ENCODE measurements at places on chromosomes 5 and 9. TPM values are rescaled to one million over a fixed set of nuclear protein-coding genes. Genes with fewer than 3 reads are reported as not detected.

Gene HMGCS1
- 12.8 TPM for total RNA-seq

Gene N4BP3
- not detected for total RNA-seq

Gene CD14
- 1.0 TPM for total RNA-seq

Gene RGS7BP
- not detected for total RNA-seq

DNA sequence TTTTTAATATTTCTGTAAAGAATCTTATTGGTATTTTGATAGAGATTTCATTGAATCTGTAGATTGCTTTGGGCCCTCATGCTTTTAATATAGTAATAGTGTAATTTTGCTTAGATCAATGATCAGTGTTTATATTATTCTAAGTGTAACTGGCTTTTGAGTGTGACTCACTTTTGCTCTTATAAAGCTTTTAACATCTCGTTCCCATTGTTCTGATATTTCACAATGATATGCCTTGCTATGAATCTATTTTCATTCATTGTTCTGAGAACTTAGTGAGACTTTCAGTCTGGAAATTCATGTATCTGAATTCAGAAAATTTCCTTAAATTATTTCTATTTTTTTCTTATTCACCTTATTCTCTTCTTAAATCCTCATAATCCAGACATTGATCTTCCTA, 13.5 kb upstream of the MAMDC2 start:
- no peak for DNase-seq
- H3K4me3 ChIP-seq, result no peak overlapping the region
- no peak overlapping the region for H3K27ac ChIP-seq
- H3K27me3 ChIP-seq, result peaks cover 8% of the 10 kb centered on the region

DNA sequence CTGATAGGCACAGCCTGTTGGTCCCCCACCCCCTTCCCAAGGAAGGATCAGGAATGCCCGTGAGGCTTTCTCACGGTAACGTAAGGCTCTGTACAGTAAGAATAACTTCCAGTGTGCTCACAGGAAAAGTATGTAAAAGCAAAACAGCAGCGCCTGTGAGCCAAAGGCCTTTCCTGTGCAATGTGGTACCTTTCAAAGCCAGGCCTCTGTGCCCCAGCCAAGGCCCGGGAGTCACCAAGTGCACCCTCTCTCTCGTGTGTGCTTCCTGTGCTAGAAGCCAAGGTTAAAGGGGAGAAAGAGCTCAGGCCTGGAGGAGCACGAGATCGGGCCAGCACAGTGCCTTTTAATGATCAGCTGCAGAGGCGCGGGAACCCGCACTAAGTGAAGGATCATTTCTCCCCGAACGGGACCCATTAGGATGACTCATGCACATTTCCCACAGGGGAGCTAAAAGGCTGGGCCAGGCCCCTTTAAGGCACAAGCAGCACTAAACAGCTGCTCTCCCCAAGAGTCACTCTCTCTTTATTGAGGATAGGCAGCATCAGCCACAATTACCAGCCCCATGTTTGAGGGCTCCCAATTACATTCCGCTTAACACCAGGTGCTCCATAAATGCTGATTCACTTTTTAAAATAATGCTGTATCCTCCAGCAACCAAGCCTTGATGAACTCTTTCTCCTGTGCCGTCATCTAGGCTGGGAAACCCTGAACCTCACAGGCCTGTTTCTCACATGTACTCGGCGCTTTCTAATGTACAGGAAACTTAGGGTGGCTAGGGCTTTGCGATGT, 42.8 kb downstream of the SHB start:
- peak overlapping the region; percentile 79 for H3K4me3 ChIP-seq
- H3K4me1 ChIP-seq, result peaks cover 85% of the 10 kb centered on the region
- H3K27ac ChIP-seq, result peak overlapping the region; percentile 99
- H3K36me3 ChIP-seq, result peaks cover 9% of the 10 kb centered on the region
- DNase-seq, result peak; percentile 93
- peaks cover 2% of the 10 kb centered on the region for H3K27me3 ChIP-seq

DNA sequence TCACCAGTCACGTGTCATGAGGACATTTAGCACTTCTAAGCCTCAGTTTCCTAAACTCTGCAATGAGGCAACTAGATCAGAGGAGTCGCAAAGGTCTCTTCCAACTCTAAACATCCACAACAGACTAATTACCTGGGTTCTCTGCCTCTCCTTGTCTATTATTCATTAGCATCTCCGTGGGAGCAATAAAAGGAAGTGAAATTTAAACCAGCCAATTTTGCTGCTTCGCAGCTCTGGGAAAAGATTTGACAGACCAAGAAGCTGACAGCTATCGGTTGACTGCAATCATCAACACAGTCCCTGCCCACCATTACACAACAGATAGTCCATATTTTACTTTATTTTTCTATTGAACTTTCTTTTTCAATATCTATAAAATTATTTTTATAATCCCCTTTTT, 308.9 kb downstream of the NR2F1-AS1 start:
- H3K27ac ChIP-seq, result no peak overlapping the region
- peaks cover 34% of the 10 kb centered on the region for H3K36me3 ChIP-seq
- no peak for DNase-seq
- peaks cover 35% of the 10 kb centered on the region for H3K4me1 ChIP-seq

- peaks cover 57% of the 10 kb centered on the region for H3K4me1 ChIP-seq
- H3K36me3 ChIP-seq, result peaks cover 5% of the 10 kb centered on the region
- H3K4me3 ChIP-seq, result peak overlapping the region; percentile 53
- no peaks in the 10 kb centered on the region for H3K27me3 ChIP-seq
- peak overlapping the region; percentile 88 for H3K27ac ChIP-seq
- peak; percentile 67 for DNase-seq
These were observed 332.3 kb downstream of the CWC27 start for GRCh38 chr5:65100911-65101631.

DNA sequence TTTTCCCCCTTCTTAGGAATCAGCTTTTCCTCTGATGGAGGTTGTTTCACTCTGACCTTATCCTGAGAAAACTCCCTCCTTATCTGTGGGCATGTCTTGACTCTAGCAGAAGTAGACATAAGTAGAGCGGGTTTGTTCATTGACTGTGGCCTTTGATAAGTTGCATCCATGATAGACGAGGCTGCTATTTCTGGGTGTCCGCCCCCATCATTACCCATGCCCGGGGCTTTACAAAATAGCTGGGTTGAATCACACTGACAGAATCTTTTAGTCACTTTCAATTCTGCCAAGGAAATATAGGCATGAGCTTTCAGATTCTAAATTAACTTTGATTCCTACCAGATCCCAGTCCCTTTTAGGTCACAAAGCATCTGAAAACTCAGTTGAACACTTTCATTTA, 223.8 kb downstream of the SEC61B start:
- peaks cover 26% of the 10 kb centered on the region for H3K4me1 ChIP-seq
- peaks cover 3% of the 10 kb centered on the region for H3K27me3 ChIP-seq
- H3K36me3 ChIP-seq, result peaks cover 7% of the 10 kb centered on the region

DNA sequence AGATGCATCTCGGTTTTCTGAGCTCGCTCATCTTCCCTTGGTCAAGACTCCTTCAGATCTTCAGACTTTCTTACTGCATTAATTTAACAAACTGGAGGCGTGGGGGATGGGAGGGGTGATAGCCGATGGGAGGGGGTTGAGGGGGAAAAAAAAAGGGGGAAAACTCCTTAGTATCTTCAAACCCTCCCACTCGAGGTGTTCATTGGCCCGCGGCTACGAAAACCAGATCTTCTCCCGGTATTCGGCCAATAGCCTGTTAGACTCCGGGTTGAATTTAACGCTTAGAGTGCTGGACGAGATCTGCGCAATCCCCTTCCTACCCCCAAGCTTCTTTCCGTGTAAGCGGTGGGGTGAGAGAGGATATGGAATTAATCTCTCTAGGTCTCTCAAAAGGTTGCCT, 689 bp upstream of the GLRA1 start:
- no peak overlapping the region for H3K4me3 ChIP-seq
- DNase-seq, result no peak
- no peaks in the 10 kb centered on the region for H3K36me3 ChIP-seq
- H3K4me1 ChIP-seq, result no peaks in the 10 kb centered on the region
- H3K27me3 ChIP-seq, result peaks cover 4% of the 10 kb centered on the region

Measured in HFFc6 (cell line).